CD4-positive, alpha-beta T cell treated with Interleukin-10 for 1 hour (primary cell): ENCODE measurements at places on chromosomes 11 and 22.

GRCh38 chr11:36392196-36392595 lies 96.1 kb downstream of the PRR5L start:
- no peak for DNase-seq

GRCh38 chr11:23359297-23359696 lies 499.0 kb upstream of the CCDC179 start:
- no peak for DNase-seq

GRCh38 chr22:28029201-28029948 lies 110.3 kb upstream of the PITPNB start:
- DNase-seq = no peak

DNA sequence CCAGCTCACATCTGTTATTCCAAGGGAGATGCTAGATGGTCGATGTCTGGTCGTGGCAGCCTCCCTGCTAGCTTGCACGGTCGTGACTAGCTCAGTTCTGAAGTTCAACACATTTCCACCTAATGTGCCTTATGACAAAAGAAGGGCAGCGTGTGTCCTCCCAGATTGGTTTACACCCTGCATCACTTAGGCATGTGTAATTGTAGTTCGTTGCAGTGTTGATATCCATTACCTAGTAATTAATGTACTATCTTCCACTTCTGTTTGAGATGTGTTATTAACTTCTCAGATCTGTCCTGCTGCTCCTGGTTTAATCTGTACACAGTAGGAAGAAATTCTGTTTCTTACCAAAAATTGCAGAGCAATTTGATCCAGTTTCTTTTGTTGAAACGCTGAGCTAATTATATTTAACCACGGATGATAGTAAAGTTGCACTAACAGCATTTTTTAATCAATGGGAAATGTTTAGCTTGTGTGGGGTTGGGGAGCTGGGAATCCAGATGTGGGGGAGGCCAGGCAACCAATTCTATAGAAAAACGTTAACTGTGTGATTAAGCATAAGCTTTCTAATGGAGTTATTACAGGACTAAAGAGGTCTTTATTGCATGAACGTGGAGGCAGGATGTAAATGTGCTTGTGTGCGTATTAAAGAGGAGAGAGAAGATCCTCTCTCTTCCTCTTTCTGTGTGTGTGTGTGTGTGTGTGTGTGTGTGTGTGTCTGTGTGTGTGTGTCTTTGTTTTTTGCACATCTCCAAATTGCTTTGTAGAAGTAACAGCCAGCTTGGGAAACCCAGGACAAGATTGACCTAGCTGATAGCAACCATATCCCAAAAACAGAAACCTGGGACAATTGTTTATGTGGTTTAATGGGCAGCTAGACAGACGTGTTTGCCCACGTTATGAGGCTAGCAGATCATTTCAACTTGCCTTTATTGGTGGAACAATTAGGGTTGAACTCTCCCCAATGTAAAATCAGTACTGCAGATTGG lies 145.7 kb upstream of the TTC12 start:
- DNase-seq = no peak

DNA sequence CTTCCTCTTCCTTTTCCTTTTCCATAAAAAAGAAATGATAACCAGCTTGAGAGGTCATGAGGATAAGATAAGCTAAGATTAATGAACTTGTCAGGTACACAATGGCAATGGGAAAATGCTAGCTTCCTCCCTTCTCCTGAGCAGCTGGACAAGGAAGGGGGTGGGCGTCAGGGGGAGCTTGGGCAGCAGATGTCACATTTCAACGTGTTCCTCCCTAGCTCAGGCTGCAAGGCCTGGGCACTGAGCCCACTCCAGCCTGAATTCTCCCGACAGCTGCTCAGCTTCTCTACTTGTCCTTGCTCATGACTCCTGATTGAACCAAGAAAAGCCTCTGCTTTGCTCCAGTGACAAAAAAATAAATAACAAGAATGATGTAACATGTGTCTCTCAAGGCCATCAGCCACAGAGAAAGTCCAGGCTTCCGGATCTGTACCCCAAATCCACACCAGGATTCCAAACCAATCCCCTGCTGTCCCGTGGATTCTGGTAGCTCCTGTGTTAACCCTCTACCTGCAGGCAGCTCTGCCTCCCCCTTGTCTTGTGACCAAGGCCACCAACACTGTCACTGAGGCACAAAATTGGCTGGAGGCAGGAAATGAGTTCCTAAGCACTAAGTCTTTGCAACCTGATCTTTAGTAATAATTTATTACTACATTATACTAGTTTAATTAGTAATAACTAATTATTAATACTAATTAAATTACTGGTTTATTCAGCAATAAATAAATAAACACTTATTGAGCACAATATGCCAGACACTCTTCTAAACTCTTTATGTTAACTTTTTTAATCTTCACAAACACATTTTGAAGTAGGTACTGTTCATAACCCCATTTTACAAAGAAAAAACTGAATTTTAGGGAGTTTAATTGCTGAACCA lies 146.5 kb downstream of the CCDC34 start:
- DNase-seq = no peak

GRCh38 chr11:18495703-18496102 lies 31.0 kb downstream of the TSG101 start:
- DNase-seq = no peak

- peak; percentile 23 for DNase-seq
Measured at GRCh38 chr11:61756452-61757212, 4.2 kb downstream of the MYRF start.

DNA sequence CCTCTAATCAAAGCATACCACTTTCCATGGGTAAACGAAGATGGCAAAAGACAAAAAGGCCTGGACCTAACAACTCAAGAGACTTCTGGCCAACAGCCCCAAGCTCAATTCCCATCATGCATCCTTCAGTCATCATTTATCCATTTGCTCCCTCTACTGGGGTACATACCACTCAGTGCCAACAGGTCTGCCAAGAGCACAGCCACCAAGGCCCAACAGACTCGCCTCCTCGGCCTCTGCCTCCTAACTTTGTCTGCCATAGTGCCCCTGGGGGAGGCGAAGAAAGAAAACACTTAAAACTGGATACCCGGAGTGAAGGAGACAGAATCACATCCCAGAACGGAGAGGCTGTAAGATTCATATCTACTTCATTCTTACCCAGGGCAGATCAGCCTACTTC lies 1.1 kb downstream of the HYOU1 start:
- peak; percentile 18 for DNase-seq

DNA sequence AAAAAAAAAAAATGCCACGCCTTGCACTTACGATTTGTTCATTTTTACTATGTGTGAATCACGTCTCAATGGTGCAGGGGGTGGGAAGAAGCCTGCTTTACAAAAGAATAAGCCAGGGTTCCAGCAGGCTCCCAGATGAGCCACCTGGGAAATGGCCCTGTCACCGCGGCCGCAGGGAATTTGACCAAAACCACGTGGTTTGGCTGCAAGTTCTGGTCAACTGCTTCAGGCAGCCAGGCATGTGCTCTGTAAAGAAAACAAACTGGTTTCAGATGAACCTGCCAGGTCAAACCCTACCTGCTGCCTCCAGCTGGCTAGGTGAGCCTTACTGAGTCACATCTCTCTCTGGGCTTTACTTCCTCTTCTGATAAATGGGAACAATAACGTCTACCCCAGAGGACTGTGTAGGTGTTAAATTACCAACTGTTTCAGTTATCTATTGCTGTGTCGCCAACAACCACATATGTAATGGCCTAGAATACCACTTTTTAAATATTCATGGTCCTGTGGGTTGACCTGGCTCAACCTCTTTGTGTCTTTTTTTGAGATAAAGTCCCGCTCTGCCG lies 30.5 kb upstream of the GCAT start:
- DNase-seq = no peak

DNA sequence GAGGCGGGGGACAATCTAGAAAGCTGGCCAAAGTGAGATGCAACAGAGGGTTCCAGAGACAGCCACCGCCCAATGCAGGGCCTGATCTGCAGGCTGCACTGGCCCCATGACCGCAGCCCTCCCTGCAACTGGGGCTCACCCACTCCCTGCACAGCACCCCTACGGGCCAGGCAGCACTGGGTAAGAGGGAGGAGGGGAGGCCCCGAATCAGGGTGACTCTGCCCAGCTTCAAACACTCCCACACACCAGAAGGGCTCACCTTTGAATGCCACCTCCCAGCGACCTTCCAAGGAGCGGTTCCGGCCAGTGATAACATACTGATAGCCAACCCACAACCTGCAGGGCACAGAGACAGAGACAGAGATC lies 59.3 kb downstream of the DGCR2 start:
- DNase-seq = no peak

- DNase-seq = no peak
Measured at GRCh38 chr11:67369801-67370284, 3.6 kb downstream of the CLCF1 start.

- DNase-seq = no peak
Measured at GRCh38 chr11:76335842-76336241, 45.1 kb downstream of the THAP12 start.
